ENCODE measurements at places on chromosomes 5 and 9.

DNA sequence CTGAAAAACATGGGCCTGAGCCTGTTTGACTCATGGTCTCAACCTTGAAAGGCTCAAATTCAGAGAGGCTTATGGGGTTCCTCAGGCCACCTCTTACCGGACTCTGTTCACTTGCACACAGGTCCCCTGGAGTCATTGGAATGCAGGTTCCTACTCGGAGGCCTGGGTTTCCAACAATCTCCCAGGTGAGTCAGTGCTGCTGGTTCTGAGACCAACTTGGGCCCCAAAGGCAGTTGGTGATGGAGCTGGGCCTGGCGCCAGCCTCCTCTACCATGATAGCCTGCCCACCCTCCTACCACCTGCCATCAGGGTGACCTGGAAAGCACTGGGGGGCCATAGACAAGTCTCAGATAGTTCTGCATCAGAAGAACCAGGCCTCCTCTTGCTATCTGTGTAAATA is 188.4 kb downstream of the RGS3 start:
- DNase-seq = no peak

- no peak for DNase-seq
Observed at GRCh38 chr5:11449217-11449616, 455.0 kb downstream of the CTNND2 start.

DNA sequence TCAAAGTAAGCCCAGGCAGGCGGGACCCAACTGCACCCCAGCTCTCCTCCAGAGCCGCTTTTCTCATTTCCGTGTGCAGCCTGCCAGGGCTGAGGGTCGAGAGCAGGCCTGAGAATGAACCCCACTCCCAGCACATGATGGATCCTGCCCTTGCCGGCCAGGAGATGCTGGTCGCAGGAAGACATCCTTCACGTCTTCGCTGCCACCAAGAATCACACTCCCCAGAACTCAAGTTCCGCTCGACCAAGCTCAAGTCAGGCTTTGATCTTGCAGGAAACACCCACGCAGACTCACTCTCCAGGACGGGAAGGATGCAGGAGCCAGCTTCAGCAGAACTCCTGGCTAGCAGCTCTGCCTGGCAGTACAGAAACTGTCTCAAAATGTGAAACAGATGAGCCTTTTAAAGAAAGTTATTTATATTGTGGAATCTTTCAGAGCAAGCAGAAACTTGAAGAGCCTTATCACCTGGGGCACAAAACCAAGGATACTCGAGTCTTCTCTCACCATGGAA is 102.4 kb downstream of the ROR2 start:
- DNase-seq = no peak

DNA sequence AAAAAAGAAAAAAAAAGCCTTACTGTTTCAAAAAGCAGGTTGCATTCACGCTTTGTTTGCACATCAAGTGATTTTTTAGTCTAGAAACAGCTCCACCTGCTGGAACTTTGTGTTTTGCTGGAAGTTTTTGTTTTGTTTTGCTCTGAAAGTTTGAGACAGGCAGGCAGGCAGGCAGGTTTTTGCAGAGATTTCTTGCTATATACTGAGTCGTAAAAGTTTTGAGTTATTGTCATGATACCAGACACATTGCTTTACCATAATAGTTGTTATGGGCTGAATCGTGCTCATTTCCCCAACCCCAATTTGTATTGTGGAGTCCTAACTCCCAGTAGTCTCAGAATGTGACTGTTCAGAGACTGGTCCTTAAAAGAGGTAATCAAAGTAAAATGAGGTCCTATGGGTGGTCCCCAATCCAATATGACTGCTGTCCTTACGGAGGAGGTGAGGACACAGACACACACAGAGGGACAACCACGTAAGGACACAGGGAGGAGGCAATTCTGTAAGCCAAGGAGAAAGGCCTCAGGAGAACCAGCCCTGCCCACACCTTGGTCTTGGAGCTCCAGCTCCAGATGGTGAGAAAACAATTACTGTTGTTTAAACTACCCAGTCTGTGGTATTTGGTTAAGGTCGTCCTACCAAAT is 20.9 kb downstream of the OR2Y1 start:
- DNase-seq = peak; percentile 11

- no peak for DNase-seq
Observed at GRCh38 chr5:170746075-170746960, 37.2 kb upstream of the GABRP start.

- DNase-seq = no peak
Observed at GRCh38 chr5:179488975-179489374, 61.4 kb upstream of the RUFY1 start.

- DNase-seq = no peak
Observed at GRCh38 chr5:67908126-67908765, 307.3 kb upstream of the PIK3R1 start.

- peak; percentile 75 for DNase-seq
Observed at GRCh38 chr9:99906403-99907207, at the start of gene STX17. STX17 (plus strand) TSS chr9:99906654; CDS start chr9:99915240, 8,586 bp downstream.

- DNase-seq = no peak
Observed at GRCh38 chr9:126298063-126298801, 28.4 kb upstream of the MVB12B start.

DNA sequence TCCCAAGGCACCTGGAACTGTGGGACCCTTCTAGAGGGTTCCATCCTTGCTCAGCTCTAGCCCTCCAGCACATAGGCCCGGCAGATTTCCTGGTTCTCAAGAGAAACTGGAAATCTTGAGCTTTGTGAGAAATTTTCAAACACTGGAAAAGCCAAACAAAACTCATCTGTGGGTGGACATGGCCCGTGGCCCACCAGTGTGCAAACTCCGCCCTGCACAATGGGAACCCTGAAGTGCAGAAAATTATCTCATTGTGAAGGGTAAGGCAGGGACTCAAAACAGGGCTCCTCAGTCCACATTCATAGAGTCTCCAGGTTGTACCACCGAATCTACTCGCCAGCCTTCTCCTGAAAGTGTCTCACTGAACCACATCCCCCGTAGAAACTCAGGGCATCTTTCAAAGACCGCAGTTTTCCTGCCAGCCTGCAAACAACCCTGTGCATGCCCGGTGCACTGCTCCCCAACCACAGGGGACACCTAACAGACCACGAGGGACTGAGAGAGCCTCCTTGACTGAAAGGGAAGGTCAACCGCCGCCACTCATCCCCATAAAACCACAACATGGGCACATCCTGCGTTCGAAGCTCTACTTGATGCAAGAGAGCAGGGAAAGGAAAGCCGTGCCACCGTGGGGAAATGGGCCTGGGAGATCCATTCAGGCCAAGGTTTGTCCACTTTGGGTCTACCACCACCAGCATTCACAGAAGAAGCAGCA is 18.1 kb downstream of the ADAMTS2 start:
- DNase-seq = no peak

GRCh38 chr9:122354536-122355199 is 16.2 kb upstream of the PTGS1 start:
- no peak for DNase-seq

DNA sequence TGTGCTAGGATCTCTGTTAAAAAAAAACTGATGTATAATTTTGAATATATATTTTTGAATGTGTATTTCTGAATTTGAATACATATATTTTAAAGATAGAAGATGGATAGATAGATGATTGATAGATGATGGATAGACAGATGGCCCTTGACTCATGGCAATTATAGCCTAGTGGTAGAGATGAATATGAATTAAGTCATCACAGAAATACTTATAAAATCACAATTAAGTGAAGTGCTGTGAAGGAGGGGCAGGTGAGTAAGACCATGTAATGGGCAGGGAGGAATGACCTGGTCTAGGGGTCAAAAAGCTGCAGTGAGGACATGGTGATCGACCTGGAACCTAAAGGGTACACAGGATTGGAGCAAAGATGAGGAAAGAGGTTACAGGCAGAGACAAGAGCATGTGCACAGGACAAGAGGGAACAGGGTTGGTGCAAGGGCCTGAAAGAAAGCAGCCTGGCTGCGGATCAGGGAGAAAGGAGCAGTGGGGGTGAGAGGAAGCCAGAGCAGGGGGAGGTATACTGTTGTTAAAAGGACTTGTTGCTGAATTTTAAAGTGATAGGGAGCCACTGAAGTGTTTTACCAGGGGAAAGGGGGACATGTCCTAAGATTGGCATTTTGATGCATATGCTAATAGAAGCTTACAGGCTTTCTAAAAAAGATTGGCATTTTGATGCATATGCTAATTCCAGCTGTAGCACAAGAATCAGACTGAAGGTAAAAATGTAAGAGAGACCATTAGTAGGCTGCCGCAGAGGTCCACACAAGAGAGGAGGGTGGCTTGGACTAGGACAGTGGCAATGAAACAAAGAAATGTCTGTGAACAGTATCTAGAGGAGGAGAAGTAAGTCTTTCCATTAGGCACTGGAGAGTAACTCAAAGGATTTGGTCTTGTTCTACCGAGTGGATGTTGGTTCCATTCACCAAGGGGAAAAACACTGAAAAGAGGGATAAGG is 527.8 kb downstream of the AGTPBP1 start:
- DNase-seq = no peak

All from stimulated activated CD4-positive, alpha-beta T cell treated with anti-CD3 and anti-CD28 coated beads, Interleukin-2, amount 100 ng/mL, for 4 hours (primary cell).